Stimulated activated CD4-positive, alpha-beta T cell treated with anti-CD3 and anti-CD28 coated beads, Interleukin-15, amount 100 ng/mL, for 1 hour (primary cell): ENCODE measurements at places on chromosomes 2 and 18.

DNA sequence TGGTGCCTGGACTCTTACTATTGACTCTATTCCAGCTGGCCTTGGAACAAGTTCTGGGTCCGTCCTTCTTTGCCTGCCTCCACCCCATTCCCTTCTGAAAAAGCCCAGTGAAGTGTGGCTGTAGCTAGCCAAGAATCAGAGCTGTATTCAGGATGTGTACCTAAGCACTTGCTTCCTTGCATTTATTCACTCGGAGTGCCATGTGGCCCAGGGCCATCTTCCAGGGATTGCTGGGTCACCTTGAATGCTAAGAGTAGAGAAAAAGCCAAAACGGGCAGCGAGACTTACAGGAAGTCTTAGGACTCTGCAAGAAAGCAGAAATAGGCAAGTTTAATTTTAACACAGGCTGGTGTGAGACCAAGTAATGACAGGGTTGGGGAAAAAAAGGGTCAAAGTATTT, 4.1 kb downstream of the ITGA6 start:
- DNase-seq: no peak

GRCh38 chr2:231425811-231426703, 30.5 kb downstream of the B3GNT7 start:
- no peak for DNase-seq

GRCh38 chr18:58488041-58488440, 140.8 kb downstream of the ALPK2 start:
- no peak for DNase-seq

DNA sequence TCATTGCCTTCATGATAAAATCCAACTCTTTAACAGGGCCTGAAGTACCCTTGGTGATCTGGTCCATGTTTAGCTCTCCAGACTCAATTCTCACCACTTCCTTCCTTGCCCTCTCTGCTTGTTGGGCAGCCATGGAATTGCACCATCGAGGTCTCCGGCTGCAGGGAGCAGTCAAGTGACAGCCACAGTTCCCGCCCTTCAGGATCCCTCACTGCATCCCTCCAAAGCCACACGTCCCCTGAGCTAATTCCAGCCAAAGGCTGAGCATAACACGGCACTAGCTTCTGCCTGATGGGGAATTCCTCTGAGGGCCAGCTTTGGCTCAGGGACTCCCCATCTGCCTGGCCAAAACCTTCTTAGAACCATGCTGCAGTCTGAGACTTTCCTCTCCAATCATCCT, 47.4 kb upstream of the SLC1A4 start:
- DNase-seq: no peak

GRCh38 chr18:79950515-79951341, 725 bp downstream of the SLC66A2 start:
- no peak for DNase-seq

GRCh38 chr2:133561045-133561852, 7.0 kb downstream of the NCKAP5 start:
- DNase-seq: no peak

- no peak for DNase-seq
Observed at GRCh38 chr2:166568409-166568808, 74.4 kb upstream of the SCN7A start.

DNA sequence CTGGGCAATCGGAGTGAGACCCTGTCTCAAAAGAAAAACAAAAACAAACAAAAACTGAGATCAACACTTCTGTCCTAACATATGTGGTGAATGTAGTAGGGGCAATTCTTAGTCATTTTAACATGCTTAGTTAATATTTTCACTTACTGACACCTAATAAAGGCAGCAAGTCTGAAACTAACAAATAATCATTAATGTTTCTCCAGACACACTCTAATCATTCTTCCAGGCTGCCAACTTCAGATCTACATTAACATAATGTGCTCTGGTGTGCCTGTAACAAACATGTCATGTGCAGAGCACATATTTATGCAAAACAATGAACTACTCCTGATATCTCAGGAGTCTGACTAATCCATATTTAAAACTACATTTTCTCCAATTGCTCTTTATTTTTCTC, 6.0 kb downstream of the KRCC1 start:
- DNase-seq: no peak
